ENCODE measurements at places on chromosomes 12 and 14.

GRCh38 chr12:12528361-12529270, 34.0 kb downstream of the DUSP16 start:
- no peak for DNase-seq

DNA sequence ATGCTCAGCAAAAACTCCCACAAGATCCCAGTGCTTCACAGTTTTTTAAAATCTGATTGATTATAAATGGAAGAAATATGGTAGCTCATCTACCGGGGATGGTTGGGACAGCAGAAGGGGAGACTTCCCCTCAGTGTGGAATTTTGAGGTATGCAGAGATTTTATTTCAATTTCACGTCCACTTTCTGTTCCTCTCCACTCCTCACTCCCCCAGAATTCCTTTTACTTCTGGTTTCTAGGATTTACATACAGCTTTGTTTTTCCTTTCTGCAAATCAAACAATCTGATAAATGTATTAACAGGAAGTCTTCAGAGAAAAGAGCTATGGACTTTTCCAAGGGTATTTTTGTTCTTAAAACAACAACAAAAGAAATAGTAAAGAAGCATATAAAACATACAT, 181.5 kb upstream of the ARHGAP5 start:
- DNase-seq, result no peak

DNA sequence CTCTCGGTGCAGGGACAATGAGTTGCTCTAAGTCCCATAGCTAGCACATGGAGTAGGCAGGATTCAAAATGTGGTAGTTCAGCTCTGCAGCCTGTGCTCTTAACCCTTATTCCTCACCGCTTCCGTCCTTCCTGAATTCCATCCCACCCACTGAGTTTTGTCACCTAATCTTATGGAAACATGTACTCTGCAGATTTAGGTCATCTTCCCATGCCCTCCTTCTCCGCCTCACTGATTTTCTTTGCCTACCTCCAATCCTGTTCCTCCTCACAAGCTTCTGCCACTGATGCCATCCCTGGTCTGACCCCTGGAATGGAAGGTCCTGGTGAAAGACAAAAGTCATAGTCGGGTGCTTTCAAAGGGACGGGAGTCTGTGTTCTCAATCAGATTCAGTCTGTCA, 46.5 kb upstream of the ABCC9 start:
- DNase-seq, result no peak

- DNase-seq, result no peak
These were observed 49.4 kb downstream of the DGLUCY start for GRCh38 chr14:91163316-91163715.

DNA sequence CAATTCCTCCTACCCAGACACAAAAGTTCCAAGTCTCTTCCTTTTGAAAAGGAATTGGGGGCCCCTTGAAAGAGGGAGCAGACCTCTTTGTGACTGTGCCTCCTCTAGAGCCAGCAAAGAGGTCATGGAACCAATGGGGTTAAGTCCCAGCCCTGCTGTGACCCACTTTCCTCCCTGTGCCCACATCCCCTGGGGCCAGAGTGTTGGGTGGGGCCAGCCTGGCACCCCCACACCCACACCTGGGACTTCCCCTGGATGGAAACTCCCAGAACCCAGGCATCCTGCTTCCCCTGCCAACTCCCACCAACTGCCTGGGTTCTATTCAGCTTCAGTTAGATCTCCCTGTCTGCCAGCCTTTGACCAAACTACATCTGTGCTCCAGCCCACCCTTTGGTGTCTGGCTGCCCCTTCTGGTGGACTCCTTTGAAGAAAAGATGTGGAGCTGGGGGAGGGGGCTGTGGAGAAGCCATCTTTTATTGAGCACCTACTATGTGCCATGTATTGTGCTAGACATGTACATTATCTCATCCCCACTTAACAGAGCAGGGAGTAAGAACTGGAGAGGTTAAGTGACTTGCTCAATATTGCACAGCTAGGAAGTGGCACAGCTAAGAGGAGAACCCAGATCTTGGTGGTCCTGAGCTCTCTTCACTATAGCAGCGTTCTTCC, 4.6 kb upstream of the RARG start:
- DNase-seq, result no peak

DNA sequence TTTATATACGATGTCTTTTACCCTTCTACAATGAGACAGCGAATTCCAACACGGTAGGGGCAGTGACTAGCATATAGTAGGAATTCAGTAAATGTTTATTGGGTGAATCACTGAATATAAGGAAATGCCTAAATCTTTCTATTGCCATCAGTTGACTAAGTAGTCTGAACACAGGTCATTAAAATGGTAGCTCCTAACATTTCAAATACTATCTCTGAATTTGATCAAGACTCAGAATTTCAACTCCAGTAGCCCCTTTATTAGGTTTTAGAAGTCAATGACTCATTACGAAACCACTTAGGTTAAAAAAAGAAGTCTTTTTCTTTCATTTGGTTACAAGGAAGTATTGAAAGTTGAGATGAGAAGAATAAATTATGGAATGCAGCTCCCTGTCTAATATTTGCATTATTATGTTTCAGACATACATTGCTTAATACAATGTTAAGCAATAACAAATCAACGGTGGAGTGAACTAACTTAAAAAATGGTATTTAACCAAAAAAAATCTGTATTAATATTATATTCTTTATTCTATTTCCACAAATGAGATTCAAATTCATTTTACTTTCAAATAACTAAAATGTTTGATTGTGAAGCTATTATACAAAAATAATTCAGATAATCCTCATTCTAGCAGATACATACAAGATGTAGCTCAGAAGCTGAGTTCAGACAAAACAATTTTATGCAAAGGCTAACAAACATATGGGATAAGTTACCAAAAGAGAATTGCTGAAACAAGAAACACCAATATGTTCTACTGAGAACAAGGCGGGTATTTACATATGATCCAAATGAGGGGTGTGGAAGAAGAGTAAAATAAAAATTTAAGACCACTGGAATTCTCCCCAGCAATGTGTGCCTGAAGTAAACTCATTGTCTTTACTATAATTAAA, 302.7 kb downstream of the CEP128 start:
- DNase-seq, result peak; percentile 77

DNA sequence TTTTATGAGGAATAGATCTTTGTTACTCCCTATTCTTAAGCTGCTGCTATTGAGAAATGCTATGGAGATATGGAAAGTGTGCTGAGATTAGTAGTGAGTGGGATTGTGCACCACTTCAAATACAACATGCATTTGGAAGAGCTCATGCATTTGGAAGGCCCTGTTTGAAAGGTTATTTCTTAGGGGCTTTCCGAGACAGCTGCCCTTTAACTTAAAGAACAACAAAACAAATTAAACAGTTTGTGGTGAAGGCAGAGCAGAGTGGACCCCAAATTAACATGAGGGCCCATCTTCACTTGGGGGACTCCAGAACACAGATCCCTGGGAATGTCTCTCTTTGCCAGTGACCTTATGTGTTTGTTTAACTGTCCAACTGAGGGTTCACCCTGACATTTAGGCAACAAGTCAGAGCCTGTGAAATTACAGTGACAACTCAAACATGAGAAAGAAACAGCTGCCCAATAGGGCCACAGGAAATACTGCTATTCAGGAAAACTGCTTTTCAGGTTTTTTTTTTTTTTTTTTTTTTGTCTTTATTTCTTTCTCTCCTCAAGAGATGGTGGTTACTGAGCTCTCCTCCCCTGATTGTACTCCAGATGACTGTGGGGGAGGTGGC, 41.4 kb upstream of the IGF1 start:
- DNase-seq, result no peak

GRCh38 chr12:98418357-98419075, 96.9 kb upstream of the TMPO start:
- DNase-seq, result peak; percentile 95

DNA sequence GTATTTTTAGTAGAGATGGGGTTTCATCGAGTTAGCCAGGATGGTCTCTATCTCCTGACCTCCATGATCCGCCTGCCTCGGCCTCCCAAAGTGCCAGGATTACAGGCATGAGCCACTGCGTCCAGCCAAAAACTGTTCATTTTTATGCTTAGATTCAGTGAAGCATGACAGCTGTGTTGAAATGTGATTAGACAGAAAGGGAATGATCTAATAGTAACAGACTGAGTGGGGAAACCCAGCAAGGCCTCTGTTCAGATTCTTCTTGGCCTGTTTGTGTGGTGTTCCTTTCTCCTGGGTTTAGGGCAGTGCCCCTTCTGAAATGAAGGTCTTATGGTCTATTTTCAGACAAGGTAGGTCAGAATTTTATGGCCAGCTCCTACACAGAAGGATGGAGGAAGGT, 11.8 kb upstream of the ABCD4 start:
- DNase-seq, result no peak

GRCh38 chr12:21672146-21672545, 14.5 kb upstream of the LDHB start:
- DNase-seq, result no peak

GRCh38 chr14:36663404-36664321, 2.0 kb downstream of the PAX9 start:
- no peak for DNase-seq

DNA sequence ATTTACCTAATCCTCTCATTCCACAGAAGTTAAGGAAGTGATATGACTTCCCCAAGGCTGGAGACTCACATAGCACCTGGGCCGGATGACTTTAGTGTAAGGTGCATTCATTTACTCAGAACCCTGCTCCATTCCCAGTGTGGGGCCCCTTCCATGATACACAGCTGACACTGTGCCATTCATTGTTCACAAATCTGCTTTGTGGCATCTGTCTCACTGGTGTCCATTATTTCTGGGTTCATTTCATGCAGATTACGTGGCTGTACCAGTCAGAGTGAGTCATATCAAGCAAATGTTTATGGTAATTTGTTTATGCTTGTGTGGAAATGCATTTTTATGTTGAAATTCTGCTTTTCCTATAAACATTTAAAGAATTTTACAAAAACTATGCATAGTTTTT, 5.2 kb downstream of the ANO4 start:
- DNase-seq, result no peak

DNA sequence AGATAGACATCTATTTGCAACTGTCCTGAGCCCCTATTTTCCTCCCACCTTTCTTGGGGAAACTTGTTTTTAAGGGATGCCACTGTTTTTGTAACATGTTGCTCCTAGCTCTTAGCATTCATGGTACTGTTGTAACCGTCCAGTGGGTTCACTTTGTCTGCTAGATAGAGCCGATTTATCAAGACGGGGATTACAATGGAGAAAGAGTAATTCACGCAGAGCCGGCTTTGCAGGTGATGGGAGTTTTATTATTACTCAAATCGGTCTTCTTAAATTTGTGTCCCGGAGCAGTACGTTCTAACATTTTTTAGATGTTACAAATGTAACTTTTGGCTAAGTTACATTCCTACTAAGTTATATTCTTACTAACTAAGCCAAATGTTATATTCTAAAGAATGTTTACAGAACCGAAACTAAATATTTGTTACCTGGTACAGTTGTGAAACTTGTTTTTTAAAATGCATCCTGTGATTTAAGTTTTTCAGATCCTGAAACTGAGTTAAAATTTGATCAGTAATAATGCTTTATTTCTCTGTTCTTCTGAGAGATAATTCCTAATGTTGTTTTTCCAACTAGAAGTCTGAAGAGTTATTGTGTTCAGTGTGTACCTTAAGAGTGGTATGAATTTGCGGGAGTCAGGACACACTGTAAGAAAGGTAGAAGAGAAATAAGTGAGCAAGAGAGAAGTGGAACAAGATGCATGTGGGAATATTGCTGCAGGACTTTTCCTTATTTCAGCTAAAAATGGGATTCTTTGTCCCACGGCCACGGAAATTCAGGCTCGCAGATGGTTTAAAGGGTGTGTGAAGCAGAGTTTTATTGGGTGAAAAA, 20.6 kb upstream of the CLEC2D start:
- no peak for DNase-seq
